ENCODE measurements at places on chromosomes 11 and 22.

GRCh38 chr11:76656571-76657081 lies 13.9 kb downstream of the LRRC32 start:
- no peak for DNase-seq

GRCh38 chr11:118017111-118017510 lies 30.9 kb downstream of the IL10RA start:
- no peak for DNase-seq

DNA sequence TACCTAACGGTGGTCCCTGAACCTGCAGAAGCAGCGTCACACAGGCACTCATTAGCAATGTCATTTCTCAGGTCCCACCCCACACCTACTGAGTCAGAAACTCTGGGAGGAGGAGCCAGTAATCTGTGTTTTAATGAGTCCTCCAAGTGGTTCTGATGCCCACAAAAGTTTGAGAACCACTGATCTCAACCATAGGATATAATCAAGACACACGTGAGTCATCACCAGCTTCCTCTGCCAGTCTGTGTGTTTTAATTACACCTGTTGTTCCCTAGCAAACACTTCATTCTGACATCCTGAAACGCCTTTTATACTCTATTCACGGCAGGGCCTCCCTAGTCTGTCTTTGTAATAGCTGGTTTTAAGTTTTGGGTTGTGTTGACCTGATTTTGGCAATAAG lies 5.8 kb downstream of the TECTA start:
- DNase-seq: no peak

DNA sequence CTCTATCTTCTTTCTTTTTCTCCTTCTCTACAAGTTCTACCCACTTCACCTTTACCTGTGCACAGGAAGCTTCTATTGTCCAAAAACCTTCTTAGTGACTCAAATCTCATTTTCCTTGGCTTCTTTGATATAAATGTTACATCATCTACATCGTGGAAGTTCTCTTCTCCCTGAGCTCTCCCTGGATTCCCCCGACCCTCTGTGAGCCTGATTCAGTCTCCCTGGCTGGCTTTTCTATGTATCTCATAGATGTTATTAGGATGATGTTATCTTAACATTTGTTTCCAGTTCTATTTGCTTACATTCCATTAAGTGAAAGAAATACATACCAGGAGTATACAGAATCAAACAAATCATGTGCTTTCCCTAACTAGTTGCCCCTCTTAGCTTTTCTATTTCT lies 235.8 kb upstream of the PITPNB start:
- DNase-seq: no peak

- no peak for DNase-seq
Observed at GRCh38 chr11:73662445-73663157, 16.2 kb downstream of the PLEKHB1 start.

GRCh38 chr11:61294717-61295595 lies at the start of gene VWCE:
Gene VWCE, minus strand, starts transcription at chr11:61295316. Its CDS starts 279 bp downstream, at chr11:61295037.
- DNase-seq: peak; percentile 72

GRCh38 chr11:8814923-8815240 lies 96.1 kb upstream of the AKIP1 start:
- DNase-seq: no peak

DNA sequence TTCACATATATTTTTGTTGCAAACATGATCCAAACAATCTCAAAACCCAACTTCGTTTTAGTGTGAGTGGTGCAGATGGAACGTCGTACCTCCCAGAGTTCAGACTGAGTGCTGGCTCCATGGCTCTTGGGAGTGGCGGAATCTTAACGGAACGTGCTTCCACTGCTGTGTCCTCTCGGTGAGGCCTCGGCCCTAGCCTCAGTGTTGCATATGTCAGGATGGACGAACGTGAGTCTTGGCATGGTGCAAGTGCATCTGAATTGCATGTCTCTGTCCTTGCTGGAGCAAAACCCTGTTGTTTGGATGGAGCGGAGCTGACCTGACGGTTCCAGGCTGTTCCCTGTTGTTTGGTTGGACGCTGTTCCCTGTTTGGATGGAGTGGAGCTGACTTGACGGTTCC lies 306.8 kb downstream of the TBC1D22A start:
- no peak for DNase-seq
